ENCODE measurements at places on chromosomes 5 and 9.

DNA sequence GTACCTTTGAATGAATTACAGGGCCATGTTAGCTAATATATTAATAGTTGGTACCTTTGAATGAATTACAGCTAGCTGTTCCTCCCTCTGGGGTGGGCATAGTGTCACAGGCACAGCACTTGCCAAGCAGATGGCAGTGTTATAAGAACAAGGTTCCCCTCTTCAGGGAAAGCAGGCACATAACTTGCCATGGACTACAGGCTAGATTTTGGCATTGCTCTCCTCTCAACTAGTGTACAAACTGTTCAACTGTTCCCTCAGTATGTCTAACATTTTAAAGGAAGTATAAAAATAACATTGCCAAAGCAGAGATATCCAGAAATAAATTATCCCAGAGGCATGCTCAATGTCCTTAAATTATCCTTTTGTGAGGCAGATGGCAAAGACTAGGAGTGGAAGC is 33.7 kb downstream of the ABITRAM start:
- DNase-seq, result no peak

DNA sequence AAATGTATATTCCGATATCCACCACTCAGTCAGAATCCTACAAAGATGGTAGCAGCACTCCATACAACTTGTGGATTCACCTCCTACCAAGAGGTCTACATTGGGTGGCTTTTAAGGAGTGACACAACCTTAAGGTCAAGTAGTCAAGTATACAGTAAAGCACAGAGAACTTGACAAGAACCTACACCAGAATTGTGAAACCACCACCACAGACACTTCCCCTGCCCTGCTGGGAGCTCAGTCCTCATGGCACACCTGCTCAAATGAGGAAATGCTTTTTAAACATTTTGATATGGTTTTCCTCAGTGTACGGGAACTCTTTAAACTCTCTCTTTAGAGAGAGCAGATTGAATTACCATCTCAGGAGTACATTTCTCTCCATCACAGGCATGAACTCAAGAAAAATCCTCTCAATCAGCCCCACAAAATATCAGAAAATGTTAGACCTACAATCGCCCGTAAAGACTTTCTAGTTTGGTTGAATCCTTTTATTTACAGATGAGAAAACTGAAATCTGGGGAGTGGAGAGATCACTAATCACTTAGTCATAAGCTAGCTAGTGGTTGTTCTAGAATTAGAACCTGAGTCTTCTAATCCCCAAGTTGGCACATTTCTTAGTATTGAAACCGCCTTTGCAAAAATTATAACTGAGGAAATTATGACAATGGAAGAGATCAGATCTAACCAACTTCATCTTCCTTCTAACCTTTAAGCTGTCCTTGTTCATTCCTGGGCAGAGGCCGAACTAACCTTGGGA is 38.5 kb upstream of the NR4A3 start:
- DNase-seq, result no peak

DNA sequence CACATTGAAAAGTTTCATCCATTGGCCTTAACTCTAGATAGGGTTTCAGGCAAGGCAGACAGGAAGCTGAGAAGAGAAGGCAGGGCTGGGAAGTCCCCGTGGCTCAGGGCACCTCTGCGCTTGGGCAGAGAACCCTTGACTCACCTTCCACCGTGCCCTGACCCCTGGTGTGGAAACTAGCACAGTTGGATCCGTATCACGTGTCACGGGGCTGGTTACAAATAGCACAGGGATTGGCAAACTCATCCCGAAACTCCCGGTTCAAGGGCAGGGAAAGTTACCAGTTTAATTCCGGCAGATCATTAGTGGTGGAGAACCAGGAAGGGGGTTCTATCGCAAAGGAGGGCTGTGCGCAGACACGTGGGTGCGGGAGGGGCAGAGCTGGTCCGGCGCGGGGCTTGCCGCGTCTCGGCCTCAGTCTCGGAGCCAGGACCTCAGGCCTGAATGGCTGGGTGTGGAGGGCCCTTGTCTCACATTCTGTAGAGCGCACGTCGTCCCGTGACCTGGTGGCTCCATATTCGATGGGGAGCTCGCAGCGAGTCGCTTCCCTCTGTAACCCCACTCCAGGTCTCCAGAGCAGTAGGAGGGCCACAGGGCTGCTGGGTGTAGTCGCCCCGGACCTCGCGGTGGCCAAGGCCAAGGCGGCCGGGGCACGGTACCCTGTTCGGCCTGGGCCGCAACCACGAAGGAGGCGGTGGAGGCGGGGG is 771 bp upstream of the TMEM171 start:
- DNase-seq, result no peak

GRCh38 chr5:140571105-140571504 is 6.5 kb downstream of the SLC35A4 start:
- no peak for DNase-seq

- no peak for DNase-seq
Measured at GRCh38 chr9:23229890-23230317, 596.1 kb downstream of the ELAVL2 start.

DNA sequence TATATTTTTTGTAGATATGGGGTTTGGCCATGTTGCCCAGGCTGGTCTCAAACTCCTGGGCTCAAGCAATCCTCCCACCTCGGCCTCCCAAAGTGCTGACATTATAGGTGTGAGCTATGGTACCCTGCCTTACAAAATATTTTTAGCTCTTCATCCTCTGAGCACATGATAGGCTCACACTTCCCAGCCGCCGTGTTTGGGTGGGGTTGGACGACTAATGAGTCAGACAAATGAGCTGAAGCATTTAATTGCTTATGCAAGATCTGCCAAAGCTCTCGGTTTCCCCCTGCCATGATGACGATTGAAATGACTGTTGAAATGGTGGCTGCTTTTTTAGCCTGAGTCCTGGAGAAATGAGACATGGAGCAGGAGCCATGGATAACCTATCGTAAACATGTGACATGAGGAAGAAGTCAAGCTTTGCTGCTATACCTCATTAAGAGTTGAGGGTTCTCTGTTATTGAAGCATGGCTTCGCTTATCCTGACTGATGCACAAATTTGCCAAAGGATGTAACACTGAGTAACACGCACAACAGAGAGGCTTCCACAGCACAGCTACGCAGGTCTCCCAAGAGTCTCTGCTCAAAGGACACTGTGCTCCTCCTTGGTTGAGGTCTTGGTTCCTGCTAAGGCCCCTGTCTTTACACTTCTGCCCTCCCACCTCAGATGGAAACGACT is 48.2 kb upstream of the GFPT2 start:
- DNase-seq, result no peak

DNA sequence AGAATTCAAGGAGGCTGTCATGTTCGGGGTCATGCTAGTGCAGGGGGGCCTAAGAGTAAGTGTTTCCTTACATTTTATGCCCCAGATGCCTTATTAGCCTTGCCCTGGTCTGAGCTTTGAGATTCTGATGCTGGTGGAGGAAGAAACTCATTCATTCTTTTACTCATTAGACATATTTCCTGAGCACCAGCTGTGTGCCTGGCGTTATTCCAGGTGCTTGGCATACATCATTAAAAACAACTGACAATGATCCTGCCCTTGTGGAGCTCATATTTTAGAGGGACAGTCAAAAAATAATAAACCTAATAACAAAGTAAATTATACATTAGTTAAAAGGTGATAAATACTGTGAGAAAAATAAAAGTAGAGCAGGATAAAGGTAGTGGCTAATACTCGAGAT is 138.9 kb upstream of the SGCD start:
- no peak for DNase-seq

GRCh38 chr9:89363921-89364665 is 45.8 kb downstream of the SECISBP2 start:
- no peak for DNase-seq

GRCh38 chr9:135081731-135082130 is 5.7 kb upstream of the OLFM1 start:
- no peak for DNase-seq

All from activated CD8-positive, alpha-beta memory T cell treated with anti-CD3 and anti-CD28 coated beads for 1 hour (primary cell).